ENCODE measurements at places on chromosomes 12 and 14. TPM values are rescaled to one million over a fixed set of nuclear protein-coding genes. Genes with fewer than 3 reads are reported as not detected.

DNA sequence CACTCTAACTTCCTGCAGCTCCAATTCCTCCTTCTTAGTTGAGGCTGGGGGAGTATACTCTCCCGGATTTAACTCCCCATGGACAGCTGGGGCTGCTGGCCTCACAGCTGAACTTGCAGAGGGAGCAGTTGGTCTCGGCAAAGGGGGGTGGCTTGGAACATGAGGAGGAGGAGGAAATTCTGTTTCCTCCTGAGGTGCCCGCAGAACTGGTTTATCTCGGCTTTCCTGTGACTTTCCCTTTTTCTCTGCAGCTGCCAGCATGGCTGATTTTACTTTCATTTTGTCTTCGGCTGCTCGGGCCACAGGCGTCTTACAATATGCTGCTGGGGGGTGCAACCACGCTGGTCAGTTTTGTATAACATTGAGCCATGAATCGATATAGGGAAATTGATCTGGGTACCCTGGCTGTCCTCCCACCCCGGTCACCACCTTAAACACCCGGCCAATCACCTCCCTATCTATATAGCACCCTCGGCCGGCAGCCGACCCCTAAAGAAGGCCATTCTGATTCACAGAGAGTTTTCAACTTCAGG, 1317.6 kb downstream of the TMEM121 start:
- no peaks in the 10 kb centered on the region for H3K27me3 ChIP-seq
- no peaks in the 10 kb centered on the region for H3K36me3 ChIP-seq
- no peak overlapping the region for H3K27ac ChIP-seq

DNA sequence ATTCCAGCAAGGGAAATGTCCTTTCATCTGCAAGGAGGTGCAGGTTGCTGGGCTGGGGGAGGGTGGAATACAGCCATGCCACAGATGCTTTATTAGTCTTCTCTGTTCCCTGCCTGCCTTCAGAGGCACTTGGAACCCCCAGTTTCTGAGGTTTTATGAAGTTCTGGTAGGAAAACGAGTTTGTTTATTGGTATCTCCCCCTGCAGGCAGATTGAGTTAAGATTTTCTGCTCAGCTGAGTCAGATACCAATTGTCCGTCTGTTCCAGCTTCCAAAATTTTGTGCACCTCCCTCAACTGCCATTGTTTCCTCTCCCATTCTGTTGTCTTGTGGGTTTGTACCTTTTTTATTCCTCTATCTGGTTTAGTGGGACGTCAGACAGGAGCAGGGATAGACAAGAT, 155.6 kb downstream of the ETV6 start:
- H3K27ac ChIP-seq = peak overlapping the region; percentile 5
- H3K27me3 ChIP-seq = no peaks in the 10 kb centered on the region
- no peak overlapping the region for H3K4me3 ChIP-seq
- peaks cover 34% of the 10 kb centered on the region for H3K36me3 ChIP-seq
- no peak for DNase-seq

- H3K36me3 ChIP-seq = no peaks in the 10 kb centered on the region
- no peak overlapping the region for H3K4me3 ChIP-seq
- no peak overlapping the region for H3K27ac ChIP-seq
These were observed 47.0 kb upstream of the LGR5 start for GRCh38 chr12:71392521-71393145.

- peaks cover 30% of the 10 kb centered on the region for H3K27me3 ChIP-seq
- H3K27ac ChIP-seq = no peak overlapping the region
- no peak for DNase-seq
- H3K4me1 ChIP-seq = peaks cover 6% of the 10 kb centered on the region
These were observed 3.3 kb downstream of the FAR2 start for GRCh38 chr12:29152223-29152868.

- H3K27me3 ChIP-seq = no peaks in the 10 kb centered on the region
- no peaks in the 10 kb centered on the region for H3K36me3 ChIP-seq
- H3K27ac ChIP-seq = no peak overlapping the region
- no peak overlapping the region for H3K4me3 ChIP-seq
These were observed 314.3 kb downstream of the C12orf75 start for GRCh38 chr12:105644770-105645169.

GRCh38 chr14:70755655-70756054, 53.7 kb downstream of the MAP3K9 start:
- H3K36me3 ChIP-seq = peaks cover 3% of the 10 kb centered on the region
- peaks cover 6% of the 10 kb centered on the region for H3K4me1 ChIP-seq
- peak overlapping the region; percentile 31 for H3K27ac ChIP-seq
- DNase-seq = no peak
- H3K27me3 ChIP-seq = no peaks in the 10 kb centered on the region

GRCh38 chr12:7832059-7832696, 40.5 kb downstream of the SLC2A14 start:
- no peaks in the 10 kb centered on the region for H3K27me3 ChIP-seq
- H3K4me3 ChIP-seq = no peak overlapping the region
- peak overlapping the region; percentile 32 for H3K27ac ChIP-seq
- no peak for DNase-seq
- H3K4me1 ChIP-seq = peaks cover 4% of the 10 kb centered on the region

GPD1 gene
- 9.0 TPM for total RNA-seq

CAPS2 gene
- 4.1 TPM for total RNA-seq
